ENCODE measurements at places on chromosomes 2 and 18.

DNA sequence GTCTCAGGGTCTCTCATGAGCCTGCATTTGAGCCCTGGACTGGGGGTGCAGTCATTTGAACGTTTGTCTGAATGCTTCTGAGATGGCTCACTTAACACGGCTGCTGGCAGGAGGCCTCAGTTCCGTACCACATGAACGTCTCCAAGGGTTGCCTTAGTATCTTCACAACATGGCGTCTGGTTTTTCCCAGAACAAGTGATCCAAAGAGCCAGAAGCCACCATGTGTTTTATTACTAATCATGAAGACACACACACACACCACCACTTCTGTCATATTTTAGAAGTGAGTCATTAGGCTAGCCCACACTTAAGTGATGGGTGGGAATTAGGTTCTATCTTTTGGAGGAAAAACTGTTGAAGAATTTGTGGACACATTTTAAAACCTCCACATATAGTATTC, 15.0 kb upstream of the MYO1B start:
- DNase-seq = no peak

- DNase-seq = no peak
Measured at GRCh38 chr2:133484784-133485183, 83.5 kb downstream of the NCKAP5 start.

DNA sequence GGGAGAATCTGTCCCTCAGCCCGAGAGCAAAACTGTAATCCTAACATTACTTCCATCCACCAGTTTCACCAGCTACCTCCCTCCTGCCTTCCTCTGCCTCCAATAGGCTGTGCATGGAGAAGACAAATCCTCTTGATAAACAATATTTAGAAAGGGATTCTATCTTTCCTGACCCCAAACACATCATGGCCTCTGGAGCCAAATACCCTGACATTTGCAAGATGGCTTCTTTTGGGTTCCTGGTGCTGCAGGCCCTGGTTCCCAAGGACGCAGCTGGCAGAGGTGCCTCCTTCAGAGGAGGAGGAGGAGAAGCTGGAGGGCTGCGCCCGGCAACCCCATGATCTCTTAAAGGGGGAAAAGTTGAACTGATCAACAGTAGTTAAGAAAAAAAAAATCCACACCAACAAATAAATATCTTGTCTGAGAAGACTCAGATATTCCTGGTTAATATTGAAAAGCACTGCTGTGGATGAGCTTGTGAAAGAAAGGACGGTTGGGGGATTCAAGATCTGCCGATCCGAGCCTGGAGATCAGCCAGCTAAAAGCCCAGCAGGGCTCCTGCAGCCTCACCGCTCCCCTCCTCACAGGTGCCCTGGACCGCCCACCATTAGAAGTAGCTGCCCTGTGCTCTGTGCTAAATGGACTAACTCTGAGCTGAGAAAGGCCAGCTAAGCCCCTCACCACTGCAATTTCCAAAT, 116.8 kb downstream of the MSH2 start:
- DNase-seq = no peak

- DNase-seq = peak; percentile 35
Measured at GRCh38 chr2:240579771-240580614, 6.5 kb upstream of the CAPN10 start.

GRCh38 chr18:44693030-44693784, 12.5 kb downstream of the SETBP1 start:
- DNase-seq = no peak

DNA sequence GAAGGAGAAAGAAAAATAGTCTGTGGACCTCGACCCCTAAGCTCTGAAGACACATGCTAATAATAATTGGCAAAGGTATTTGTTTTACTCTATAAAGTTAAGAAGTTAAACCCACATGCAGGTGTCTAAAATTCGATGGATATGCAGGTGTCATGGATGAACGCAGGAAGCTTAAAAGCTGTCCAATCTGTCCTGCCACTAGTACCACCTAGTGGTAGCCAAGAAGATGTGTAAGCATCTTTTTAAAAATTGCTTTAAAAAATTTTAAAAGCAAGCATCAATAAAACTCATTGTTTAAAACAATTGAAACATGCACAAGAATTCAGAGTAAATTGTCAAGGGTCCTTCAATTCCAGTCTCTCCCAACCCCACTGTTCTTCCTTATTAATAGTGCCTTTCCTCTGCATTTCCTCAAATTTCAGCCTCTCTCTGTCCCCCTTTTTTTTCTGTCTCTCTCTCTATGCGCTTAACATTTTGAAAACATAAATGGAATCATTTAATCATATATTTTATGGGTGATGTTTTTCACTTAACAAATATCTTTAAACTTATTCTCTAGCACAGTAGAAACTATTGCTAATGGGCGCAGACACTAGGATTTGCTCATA, 30.6 kb upstream of the PPP3R1 start:
- DNase-seq = no peak

- no peak for DNase-seq
Measured at GRCh38 chr2:63772061-63772460, 69.6 kb upstream of the UGP2 start.

DNA sequence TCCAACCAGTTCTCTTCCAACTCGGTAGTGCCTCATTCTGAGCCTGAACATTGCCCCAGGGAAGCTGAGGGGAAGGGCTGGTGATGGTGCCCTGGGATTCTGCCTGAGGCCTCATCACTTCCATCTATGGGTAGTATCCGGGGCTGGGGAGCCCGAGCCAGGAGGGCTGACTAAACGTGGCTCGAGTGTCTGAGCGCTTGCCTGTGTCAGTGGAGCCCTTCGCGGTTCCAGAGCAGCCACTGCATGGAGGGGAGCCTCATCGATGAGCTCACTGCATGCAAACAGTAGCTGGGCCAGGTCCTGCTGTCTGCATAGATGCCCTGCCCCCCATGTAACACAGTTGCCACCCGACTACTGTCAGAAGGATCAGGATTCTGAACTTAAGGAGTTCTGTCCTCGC, 129.3 kb downstream of the GLI2 start:
- DNase-seq = no peak

GRCh38 chr2:98778741-98779483, 48.0 kb upstream of the MGAT4A start:
- DNase-seq = no peak

- no peak for DNase-seq
Measured at GRCh38 chr18:79707671-79708070, 28.1 kb downstream of the CTDP1 start.

- no peak for DNase-seq
Measured at GRCh38 chr2:100822587-100823248, 2.8 kb downstream of the NPAS2 start.

DNA sequence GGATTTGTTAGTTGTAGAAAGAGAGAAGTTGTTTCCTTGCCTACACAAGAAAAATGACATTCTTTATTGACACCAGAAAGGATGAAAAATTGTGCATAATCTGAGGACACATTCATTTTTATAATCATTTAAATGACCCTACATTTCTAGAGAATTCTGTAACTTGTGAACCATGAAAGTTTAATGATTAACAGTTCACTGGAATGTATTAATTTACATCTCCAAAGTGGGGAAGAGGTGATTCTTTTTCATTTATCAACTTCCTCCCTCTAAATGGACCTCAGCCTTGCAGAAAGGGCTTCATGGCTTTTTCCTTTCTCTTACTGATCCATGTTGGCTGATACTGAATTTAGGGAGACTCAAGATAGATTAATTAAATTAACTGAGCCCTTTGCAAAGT, 565.2 kb upstream of the LINC00305 start:
- DNase-seq = no peak

- DNase-seq = no peak
Measured at GRCh38 chr18:58409802-58410445, 219.0 kb downstream of the ALPK2 start.

DNA sequence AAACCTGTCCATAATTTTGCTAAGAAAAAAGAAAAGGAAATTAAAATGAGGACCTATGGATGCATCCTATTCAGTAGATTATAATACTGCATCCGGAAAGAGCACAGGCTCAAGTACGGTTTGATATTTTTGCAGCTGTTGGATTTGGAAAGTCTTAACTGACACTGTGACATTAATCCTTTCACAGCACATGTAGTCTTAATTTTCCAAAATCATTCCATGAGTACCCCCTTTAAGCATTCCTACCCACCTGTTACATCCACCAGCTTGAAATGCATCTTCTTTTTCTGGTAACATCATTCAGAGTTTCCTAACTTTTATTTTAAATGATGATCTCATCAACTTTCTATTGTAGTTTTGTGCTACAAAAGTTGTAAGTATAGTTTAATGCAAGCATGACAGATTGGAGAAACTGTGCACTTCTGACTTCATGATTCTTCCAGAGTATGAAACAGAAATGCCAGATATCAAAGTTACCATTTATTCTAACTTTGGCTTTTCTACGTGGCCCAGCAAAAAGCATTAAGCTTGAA, 113.5 kb downstream of the ESCO1 start:
- no peak for DNase-seq

All from bone marrow (tissue), 2 donors.